ENCODE measurements at places on chromosomes 3 and 15.

DNA sequence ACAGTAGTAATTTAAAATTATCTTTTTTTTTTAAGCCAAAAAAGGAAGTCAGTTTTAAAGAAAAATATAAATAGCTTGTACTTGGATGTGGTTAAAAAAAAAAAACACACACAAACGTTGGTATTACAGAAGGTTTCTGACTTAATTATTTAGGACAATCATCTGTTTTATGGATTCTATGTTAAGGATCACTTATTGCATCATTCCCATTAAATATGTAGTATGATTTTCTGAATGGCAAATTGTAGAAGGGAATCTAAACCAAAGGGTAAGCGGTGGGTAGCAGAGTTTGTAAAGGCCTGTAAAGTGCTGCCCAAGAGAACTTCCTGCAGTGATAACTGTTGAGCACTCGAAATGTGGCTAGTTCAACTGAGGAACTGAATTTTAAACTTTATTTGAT, 8.0 kb downstream of the SENP2 start:
- DNase-seq: no peak

GRCh38 chr3:57803647-57804081, 47.6 kb downstream of the SLMAP start:
- no peak for DNase-seq

DNA sequence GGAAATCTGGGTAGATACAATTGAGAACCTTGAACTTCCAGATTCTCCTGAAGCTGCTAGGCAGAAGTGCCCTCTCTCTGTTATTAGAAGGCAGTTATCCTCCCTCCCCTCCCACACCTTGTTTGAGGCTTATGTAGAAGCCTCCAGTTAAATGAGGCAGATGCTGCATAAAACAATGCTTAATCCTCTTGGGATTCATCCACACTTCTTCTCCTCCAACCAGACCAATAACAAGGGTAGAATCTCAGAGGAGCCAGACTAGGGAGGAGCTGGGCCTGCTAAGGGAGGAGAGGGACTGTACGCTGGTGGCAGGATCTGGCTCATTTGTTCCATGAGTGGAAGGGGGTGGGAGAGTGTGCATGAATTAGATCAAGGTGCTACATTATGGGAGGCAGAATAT, 88.3 kb upstream of the PRR23C start:
- DNase-seq: no peak

DNA sequence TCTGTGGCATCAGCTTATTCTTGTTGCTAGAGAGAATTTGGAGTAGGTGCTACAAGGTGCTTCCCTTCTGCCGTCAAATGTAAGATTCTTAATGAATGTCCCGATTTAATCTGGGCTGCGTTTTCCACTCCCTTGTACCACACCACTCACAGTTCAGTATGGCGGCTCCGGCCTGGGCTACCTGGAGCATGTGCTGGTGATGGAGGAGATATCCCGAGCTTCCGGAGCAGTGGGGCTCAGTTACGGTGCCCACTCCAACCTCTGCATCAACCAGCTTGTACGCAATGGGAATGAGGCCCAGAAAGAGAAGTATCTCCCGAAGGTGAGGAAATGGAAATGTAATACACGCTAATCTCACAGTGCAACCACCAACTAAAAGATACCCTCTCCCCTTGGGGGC, 4.9 kb downstream of the IVD start:
- no peak for DNase-seq

DNA sequence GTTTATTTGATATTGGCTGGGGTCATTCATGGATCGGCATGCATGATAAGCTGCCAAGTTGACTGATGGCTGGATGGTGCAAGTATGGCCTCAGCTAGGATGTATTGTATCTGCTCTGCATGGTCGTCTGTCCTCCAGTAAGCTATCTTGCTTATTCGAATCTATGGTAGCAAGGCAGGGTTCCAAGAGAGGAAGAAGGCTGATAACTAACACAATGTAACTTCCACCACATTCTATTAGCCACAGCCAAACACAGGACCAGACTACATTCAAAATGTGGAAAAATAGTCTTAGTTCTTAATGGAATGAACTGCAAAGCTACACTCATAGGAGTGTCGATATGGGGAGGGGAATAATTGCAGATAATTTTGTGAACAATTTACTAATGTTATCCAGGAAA, 175.2 kb downstream of the ARPP21 start:
- no peak for DNase-seq

GRCh38 chr3:165641569-165642310, 195.5 kb downstream of the BCHE start:
- no peak for DNase-seq

GRCh38 chr3:30289766-30290165, 316.6 kb upstream of the TGFBR2 start:
- peak; percentile 56 for DNase-seq

- DNase-seq: no peak
These were observed 870 bp upstream of the TSEN2 start for GRCh38 chr3:12483410-12483809.

DNA sequence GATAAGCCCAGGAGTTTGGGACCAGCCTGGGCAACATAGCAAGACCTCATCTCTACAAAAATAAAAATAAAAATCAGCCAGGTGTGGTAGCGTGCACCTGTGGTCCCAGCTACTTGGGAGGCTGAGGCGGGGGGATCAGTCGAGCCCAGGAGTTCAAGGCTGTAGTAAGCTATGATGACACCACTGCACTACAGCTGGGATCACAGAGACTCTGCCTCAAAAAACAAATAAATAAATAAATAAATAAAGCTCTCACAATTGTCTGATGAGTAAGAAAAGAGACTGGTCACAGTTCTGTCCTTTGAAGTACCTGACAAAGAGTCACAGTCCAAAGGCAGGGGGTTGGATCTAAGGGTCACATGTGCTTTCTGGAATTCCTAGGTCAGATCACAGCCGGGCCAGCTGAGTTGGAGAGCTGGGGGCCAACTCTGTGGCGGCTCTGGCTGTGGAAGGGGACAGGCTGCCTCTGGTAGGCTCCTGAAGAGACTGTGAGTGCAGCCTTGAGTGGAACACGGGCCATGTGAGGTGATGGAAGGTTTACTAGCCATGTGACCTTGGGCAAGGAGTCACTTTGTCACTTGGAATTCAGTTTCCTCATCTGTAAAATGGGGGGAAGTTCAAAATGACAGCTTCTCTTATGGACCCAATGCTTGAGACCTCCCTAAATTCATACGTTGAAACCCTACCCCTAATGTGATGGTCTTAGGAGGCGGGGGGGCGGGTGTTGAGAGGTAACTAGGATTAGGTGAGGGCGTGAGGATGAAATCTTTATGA, 47.2 kb downstream of the WHAMM start:
- no peak for DNase-seq

DNA sequence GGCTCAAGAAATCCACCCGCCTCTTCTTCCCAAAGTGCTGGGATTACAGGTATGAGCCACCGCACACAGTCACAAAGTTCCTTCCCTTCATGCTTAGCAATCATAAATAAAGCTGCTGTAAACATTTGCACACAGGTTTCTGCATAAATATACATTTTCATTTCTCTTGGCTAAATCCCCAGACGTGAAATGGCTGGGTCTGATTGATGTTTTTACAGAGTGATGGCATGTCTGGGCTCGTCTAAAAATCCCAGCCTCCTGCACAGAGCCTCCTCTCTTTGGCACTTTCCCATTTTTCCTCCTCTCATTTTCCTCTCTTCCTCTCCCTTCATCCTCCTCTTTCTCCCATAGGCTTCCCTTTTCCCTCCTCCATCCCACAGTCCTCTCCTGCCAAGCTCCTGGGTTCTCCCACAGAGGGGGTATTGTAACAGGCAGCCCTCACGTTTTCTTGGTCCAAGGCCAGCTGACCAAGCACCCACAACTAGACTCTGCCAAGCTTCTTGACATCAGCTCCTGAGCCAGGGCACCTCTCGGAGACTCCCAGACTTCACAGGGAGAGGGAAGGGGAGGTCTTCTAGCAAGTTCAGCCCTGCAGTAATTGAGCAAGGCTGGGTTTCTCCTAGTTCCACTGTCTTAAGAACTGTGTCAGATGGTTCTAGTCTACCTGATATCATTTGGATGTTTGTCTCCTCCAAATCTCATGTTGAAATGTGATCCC, 10.5 kb upstream of the PLA2G4E start:
- DNase-seq: no peak

DNA sequence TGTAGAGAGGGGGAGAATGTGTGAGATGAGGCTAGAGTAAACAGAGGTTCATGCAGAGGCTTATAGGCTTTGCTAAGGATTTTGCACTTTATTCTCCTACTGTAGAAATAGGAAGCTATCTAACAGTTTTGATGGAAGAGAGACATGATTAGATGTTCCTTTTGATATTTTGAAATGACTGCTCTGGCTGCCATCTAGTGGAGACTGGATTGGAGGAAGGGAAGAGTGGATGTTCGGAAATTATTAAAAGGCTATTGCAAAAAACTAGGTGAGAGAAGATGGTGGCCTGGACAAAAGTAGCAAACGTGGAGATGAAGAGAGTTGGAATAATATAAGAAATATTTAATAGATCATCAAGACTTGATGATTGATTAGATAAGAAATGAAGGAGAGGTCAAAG, 42.2 kb downstream of the SYN2 start:
- peak; percentile 14 for DNase-seq

GRCh38 chr15:74327756-74328155, 39.7 kb downstream of the CYP11A1 start:
- no peak for DNase-seq

DNA sequence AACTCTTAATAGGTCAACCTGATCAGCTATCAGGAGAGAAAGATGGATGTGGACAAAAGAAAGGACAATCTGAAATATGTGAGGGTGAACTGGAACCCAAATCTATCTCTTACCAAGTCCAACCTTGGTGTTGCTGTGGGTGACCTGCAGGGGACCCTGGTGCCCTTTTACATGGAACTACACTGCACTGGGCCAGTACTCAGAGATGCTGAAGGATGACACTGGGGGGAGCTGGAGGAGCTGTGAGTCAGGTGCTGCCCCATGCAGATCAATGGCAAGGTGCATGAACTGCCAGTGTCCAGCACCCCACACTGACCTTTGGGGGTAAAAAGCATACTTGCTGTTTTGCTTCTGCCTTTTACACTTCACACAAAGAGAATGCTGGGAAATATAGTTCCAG, 55.6 kb upstream of the TBC1D5 start:
- peak; percentile 7 for DNase-seq

- no peak for DNase-seq
These were observed 27.0 kb upstream of the C15orf39 start for GRCh38 chr15:75174729-75175128.

- no peak for DNase-seq
These were observed 13.4 kb upstream of the CDAN1 start for GRCh38 chr15:42750306-42750705.

GRCh38 chr3:9102240-9102981, 139.1 kb upstream of the RAD18 start:
- no peak for DNase-seq
